Urothelium cell line (cell line): ENCODE measurements at places on chromosomes 4 and X.

- peak; percentile 4 for DNase-seq
Measured at GRCh38 chrX:31931225-31931624, 859.4 kb upstream of the FTHL17 start.

- no peak for DNase-seq
Measured at GRCh38 chr4:8574796-8575370, 5.3 kb upstream of the GPR78 start.

DNA sequence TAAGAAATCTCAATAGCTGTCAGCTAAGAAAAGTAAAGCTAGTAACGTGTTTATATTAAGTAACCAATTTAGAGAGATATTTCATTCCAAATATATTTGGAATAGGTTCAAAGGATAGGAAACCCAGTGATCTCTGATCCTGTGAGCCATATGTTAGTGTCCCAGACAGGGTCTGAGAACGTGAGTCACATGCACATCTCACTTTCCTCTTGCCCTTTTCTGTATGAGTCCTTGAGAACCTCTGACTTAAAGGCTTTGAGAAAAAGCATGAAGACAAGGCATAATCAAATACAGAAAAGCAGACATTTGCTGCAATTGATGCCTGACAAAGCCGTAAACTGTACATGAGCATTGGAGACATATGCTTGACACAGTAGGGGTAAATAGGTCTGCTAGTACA is 655.1 kb upstream of the ADGRL3 start:
- DNase-seq, result no peak

- DNase-seq, result no peak
Measured at GRCh38 chrX:13022926-13023325, 21.5 kb downstream of the FAM9C start.

GRCh38 chr4:124945422-124945821 is 232.9 kb upstream of the ANKRD50 start:
- no peak for DNase-seq

DNA sequence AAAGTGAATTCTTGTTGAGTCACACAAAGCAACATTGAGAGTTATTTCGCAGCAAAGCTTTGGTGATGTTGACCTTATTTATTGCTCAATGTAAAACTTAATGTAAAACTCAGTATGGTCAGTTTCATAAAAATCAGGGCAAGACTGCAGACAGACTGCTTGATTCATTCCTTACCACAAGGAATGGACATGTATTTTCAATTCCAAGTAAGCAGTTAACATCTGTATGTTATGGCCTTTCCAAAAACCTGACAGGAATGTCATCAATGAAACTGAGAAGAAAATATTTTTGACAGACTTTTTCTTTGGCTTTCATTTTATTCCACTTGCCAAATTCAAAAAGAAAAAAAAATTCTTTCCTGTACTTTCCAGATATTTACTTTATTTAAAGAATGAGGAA is 488.3 kb downstream of the ANKRD50 start:
- DNase-seq, result no peak

DNA sequence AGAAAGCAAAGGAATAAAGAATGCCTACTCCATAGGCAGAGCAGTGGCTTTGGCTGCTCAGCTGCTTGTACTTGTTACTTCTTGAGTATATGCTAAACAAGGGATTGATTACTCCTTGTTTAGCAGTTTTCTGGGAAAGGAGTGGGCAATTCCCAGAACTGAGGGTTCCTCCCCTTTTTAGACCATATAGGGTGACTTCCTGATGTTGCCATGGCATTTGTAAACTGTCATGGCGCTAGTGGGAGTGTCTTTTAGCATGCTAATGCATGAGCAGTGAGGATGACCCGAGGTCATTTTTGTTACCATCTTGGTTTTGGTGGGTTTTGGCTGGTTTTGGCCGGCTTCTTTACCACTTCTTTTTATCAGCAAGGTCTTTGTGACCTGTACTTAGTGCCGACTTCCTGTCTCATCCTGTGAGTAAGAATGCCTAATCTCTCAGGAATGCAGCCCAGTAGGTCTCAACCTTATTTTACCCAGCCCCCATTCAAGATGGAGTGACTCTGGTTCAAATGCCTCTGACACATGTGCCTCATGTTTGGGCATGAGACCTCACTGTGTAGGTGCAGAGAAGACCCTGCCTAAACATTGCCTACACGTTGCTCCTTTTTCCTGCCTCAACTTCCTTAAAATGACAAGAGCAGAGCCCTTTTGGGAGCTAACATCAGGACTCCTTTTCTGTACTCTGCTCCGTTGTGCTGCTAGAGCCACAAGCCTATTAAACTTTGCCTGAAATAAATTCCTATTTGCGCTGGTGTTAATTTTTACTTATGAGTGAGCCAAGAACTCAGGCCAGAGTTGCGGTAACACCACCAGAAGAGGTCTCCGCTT is 21.0 kb upstream of the UBA6 start:
- peak; percentile 44 for DNase-seq

- no peak for DNase-seq
Measured at GRCh38 chr4:10765386-10765785, 80.8 kb upstream of the CLNK start.

DNA sequence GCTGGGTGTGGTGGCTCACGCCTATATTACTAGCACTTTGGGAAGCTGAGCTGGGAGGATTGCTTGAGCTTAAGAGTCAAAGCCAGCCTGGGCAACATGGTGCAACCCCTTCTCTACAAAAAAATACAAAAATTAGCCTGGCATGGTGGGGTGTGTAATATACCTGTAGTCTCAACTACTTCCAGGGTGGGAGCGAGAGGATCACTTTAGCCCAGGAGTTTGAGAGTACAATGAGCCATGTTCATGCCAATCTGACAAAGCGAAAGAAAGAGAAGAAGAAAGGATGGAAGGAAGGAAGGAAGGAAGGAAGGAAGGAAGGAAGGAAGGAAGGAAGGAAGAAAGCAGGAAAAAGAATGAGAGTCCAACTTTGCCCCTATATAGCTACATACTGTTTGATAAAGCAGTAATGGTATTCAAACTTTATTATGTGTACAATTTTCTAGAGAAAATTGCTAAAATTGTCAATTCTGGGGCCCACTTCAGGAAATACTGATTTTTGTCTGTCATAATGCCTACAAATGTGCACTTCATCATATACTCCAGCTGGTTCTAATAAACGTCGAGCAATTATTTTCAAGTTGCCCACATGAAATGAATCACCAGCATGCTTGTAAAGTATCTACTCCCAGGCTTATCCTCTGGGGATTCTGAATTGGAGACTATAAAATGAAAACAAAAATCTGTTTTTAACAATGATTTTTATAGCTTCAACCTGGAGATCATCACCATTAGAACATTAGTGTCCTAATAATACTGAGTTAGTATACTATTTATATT is 132.3 kb downstream of the NDST4 start:
- no peak for DNase-seq

DNA sequence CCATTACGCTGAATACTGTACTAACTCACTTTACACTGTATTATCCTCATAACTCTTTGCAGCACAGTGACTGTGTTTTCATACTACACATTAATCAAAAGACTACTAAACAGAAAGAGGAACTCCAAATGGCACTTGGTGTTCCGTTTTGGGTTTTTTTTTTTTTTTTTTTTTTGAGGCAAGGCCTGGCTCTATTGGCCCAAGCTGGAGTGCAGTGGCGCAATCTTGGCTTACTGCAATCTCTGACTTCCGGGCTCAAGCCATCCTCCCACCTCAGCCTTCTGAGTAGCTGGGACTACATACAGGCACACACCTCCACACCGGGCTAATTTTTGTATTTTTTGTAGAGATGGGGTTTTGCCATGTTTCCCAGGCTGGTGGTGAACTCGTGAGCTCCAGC is 10.7 kb downstream of the KLHL8 start:
- no peak for DNase-seq

DNA sequence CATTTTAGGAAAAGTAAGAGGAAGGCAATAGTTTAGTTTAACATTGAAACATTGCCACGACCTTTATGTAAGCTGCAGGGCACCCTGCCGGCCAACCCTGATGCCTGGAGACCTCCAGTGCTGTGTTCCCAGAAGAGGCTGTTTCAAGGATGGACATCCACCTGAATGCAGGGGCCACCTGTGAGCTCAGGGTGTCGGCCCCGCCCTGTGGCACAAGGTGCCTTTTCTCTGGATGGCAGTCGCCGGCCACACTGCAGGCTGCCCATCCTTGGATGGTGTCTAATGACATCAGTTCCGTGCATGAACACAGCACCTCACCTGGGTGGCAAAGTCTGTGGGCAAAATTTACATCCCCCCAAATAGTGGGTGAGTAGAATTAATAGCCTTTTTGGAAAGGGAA is 180.0 kb downstream of the AFAP1 start:
- no peak for DNase-seq

- no peak for DNase-seq
Measured at GRCh38 chr4:48967631-48968030, 18.4 kb upstream of the CWH43 start.

- no peak for DNase-seq
Measured at GRCh38 chr4:76762137-76763130, 135.5 kb downstream of the SOWAHB start.

GRCh38 chr4:40842318-40842717 is 92.6 kb downstream of the NSUN7 start:
- DNase-seq, result no peak

DNA sequence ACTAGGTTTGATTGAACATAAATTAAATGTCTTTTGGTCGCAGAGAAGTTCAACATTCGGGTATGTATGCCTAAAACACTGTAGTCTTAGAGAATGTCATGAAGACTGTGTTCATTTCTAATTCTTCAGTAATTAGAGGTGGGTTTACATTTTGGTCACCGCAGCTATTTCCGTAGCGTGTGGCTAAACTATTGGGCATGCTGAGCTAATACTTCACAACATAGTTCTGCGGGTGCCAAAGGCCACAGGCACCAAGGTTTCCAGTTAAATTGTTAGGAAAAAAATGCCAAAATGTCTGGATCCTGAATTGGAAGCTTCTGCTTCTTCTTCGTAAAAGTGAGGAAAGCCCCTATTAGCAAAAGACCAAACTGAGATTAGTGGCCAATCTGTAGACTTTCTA is 25.1 kb downstream of the SMIM31 start:
- no peak for DNase-seq

DNA sequence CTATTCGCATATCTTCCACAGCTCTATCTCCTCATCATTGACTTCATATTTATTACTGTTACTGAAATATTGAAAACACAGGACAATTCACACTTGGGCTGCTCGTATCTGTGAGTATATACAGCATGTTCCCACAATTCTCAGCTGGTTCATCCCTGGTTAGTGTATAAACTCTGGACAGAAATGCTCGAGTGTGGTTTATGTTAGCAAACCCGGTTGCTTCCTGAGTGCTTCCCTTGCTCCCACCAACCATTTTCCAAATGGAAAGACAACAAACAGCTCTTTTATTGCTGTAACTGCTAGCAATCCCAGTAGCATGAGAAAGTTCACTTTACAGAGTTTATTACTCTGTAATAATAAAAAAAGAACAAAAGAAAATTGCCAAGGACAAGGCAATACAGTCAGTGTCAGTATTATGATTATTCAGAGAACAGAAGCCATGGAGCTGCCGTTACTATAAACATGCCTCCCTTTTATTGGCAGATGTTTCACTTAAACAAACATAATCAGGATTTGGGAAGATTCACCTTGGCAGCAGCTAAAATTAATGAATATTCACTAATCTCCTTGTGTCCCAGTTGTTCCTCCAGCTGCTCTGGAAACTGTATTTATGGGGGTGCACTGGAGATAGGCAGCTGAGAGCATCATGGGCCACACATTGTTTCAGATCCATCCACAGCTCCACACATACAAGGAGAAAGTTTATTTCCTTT is 134.1 kb upstream of the GUCY1A1 start:
- no peak for DNase-seq

DNA sequence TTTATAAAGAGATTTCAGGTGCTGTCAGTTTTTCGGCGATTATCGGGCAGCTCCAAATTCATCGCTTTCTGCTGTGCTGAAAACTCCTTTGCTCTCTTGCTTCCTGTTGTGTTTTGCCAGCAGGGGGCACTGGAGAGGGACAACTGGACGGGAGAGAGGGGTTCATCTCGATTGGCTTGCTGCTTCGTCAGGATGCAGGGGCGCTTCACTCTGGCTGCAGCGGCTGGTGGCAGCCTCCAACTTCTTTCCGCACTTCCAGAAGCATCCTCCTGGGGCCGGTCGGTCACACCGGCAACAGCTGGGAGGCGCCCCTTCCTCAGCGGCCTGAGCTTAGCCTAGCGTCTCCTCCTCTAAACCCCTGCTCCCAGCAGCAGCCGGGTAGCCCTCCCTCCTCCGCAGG is 29.5 kb downstream of the MSL3 start:
- no peak for DNase-seq
